ENCODE measurements at places on chromosomes 2 and 18. TPM values are rescaled to one million over a fixed set of nuclear protein-coding genes. Genes with fewer than 3 reads are reported as not detected.

DNA sequence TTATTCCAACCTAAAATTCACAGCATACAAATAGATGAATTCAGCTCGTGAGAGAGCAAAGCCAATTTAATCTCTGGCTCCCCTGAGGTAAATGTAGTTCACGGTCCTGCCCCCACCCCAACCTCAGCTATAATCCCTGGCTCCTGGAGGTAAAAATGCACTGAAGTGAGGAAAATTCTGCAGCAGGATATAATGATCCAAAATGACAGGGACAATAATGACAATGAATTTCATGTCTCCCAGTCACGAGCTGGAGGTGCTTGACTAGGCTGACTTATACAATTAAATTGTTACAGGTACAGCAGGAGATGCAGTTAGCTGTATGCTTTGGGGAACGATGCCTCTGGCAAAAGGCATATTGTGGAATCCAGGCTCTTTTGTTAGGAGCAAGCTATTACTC lies 82.0 kb downstream of the GPD2 start:
- no peak for DNase-seq
- H3K4me3 ChIP-seq = no peak overlapping the region
- H3K4me1 ChIP-seq = peaks cover 14% of the 10 kb centered on the region
- H3K27me3 ChIP-seq = no peaks in the 10 kb centered on the region
- no peaks in the 10 kb centered on the region for H3K36me3 ChIP-seq
- H3K27ac ChIP-seq = peak overlapping the region; percentile 7

DNA sequence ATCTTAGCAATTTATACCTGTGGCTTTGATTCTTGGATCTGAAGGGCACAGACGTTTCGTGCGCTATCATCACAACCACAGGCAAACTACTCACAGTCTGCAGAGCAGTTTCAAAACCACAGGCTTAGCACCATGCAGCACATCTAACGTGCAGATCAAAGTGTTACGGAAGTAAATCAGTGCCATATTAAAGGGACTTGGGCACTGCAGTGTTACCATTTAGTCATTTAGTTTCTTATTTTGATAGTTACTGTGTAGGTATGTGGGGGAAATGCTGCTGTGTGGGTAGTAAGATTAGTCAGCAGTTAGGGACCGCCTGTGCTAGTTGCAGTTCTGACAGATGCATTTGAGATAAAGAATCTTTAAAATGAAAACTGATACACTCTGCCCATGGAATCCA lies 384.0 kb downstream of the NBAS start:
- H3K27me3 ChIP-seq = no peaks in the 10 kb centered on the region
- no peak overlapping the region for H3K4me3 ChIP-seq
- no peaks in the 10 kb centered on the region for H3K4me1 ChIP-seq
- H3K36me3 ChIP-seq = no peaks in the 10 kb centered on the region
- H3K27ac ChIP-seq = no peak overlapping the region
- no peak for DNase-seq

GRCh38 chr2:151979694-151980093 lies 119.2 kb downstream of the CACNB4 start:
- H3K27me3 ChIP-seq = no peaks in the 10 kb centered on the region
- no peak for DNase-seq
- no peak overlapping the region for H3K4me3 ChIP-seq
- H3K36me3 ChIP-seq = no peaks in the 10 kb centered on the region
- H3K4me1 ChIP-seq = no peaks in the 10 kb centered on the region
- no peak overlapping the region for H3K27ac ChIP-seq

The PTPN2 gene
- 22.7 TPM for total RNA-seq

The RBM43 gene
- 5.2 TPM for total RNA-seq

The OTX1 gene
- not detected for total RNA-seq

GRCh38 chr18:12373116-12373770 lies 3.8 kb downstream of the AFG3L2 start:
- no peak overlapping the region for H3K4me3 ChIP-seq
- no peak for DNase-seq
- H3K4me1 ChIP-seq = peaks cover 59% of the 10 kb centered on the region
- H3K27me3 ChIP-seq = no peaks in the 10 kb centered on the region
- peak overlapping the region; percentile 46 for H3K27ac ChIP-seq

DNA sequence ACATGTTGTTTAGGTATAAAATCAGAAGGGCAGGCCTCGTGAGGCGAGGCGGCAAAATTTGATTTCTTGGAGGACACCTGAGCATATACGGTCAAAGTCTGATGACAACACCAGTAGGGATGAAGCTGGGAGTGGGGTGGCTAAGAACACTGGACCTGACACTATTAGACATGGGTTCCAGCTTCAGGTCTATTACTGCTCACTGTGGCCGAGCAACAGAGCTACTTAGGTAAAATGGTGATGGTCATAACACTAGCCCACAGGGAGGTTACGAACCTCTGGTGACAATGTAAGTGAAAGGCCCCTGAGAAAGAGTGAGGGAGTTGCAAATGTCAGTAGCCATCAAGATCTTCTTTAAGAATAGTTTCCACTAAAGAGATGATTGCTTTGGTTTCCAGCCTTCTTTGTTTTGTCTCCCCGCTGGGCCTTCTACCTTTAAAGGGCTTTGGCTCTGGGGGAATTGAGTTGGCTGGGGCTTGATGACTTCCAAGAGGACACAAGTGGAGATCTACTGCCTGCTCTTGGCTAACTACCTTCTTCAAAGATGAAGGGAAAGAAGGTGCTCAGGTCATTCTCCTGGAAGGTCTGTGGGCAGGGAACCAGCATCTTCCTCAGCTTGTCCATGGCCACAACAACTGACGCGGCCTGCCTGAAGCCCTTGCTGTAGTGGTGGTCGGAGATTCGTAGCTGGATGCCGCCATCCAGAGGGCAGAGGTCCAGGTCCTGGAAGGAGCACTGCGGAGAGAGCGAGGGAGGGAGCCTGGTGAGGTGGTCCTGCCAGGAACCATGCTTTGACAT lies 3.5 kb downstream of the IL1B start:
- no peak for DNase-seq
- H3K36me3 ChIP-seq = no peaks in the 10 kb centered on the region
- H3K27ac ChIP-seq = no peak overlapping the region
- no peak overlapping the region for H3K4me3 ChIP-seq
- no peaks in the 10 kb centered on the region for H3K27me3 ChIP-seq

DNA sequence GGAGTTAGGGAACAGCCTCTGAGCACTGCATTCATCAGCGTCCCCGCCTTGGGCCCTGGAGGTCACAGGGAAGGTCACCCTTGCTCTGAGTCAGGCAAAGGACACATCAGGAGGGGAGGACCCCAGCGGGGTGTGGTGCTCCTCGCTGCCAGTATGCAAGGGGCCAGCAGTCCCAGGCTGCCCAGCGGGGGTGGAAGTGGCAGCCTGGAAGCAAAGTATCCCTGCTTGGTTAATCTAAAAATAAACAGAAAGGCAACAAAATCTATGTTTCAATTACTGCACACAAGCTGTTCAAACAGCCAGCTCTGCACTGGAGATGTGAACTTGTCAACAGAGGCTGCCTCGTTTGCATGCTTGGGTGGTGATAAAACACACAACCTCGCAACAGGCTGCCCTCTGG lies 164.1 kb downstream of the KLHL29 start:
- no peak for DNase-seq
- H3K36me3 ChIP-seq = no peaks in the 10 kb centered on the region
- H3K4me3 ChIP-seq = no peak overlapping the region

GRCh38 chr2:182784777-182785176 lies 68.7 kb downstream of the DNAJC10 start:
- no peak overlapping the region for H3K27ac ChIP-seq
- H3K4me3 ChIP-seq = no peak overlapping the region
- no peaks in the 10 kb centered on the region for H3K27me3 ChIP-seq
- H3K36me3 ChIP-seq = no peaks in the 10 kb centered on the region
- no peak for DNase-seq
- no peaks in the 10 kb centered on the region for H3K4me1 ChIP-seq

GRCh38 chr2:230827774-230828271 lies 36.9 kb upstream of the ITM2C start:
- H3K27ac ChIP-seq = no peak overlapping the region
- H3K36me3 ChIP-seq = no peaks in the 10 kb centered on the region
- no peak for DNase-seq
- H3K4me1 ChIP-seq = peaks cover 15% of the 10 kb centered on the region
- H3K4me3 ChIP-seq = no peak overlapping the region

The CFC1 gene
- 16.1 TPM for total RNA-seq

- no peak overlapping the region for H3K27ac ChIP-seq
- H3K4me1 ChIP-seq = no peaks in the 10 kb centered on the region
- DNase-seq = no peak
- no peaks in the 10 kb centered on the region for H3K27me3 ChIP-seq
Measured at GRCh38 chr2:38224821-38225437, 149.0 kb upstream of the CYP1B1 start.

Data from body of pancreas (tissue), 4 donors.